Cortex of kidney (tissue), 1 donor: ENCODE measurements at places on chromosomes 3 and 15.

GRCh38 chr15:51731549-51732267 is 5.7 kb downstream of the LYSMD2 start:
- no peak for DNase-seq

GRCh38 chr3:128269796-128270195 is 116.5 kb downstream of the EEFSEC start:
- DNase-seq: no peak

DNA sequence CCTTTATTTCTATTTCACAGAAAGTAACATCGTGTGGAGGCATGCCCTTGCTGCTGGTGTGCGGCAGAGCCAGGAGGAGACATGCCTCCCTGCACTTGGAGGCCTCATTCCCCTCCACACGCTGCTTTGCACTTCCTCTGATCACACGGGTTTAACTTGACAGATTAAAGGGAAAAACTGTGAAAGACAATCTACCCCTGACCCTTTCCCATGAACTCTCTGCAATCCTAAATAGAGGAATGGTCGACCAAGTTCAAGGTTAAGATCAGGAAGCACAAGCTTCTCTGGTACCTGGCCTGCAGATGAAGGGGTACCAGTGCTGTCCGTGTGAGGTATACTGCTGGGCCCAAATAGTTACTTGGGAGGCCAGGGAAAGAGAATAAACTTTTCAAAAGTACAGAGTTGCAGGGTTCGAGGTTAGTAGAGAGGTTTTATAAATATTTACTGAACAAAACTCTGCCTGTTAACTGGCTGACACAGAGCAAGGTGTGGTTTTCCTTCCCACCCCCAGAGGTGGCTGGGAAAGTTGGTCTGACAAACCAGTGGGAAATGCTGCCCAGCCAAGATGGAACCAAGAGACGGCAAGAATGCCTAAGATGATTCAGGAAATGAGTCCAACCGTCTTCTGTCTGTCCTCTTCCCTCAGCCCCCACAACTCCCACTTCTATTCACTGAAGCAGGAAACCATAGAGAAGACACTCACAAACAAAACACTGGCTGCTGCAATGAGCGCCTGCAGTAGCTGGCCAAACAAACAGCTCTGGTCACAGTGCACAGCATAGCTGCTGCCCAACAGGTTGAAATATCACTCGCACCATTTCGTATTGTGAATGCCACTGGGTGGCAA is 79.6 kb downstream of the IGF2BP2 start:
- DNase-seq: no peak

GRCh38 chr15:96774216-96774615 is 443.7 kb downstream of the NR2F2 start:
- DNase-seq: no peak

GRCh38 chr3:39097716-39098472 is 9.5 kb downstream of the GORASP1 start:
- DNase-seq: no peak

GRCh38 chr15:85534031-85534430 is 153.6 kb downstream of the AKAP13 start:
- no peak for DNase-seq

- no peak for DNase-seq
Observed at GRCh38 chr15:64229129-64229724, 66.4 kb upstream of the PPIB start.

- DNase-seq: no peak
Observed at GRCh38 chr3:54065140-54065539, 57.2 kb upstream of the CACNA2D3 start.

GRCh38 chr15:67196672-67197363 is 57.6 kb downstream of the AAGAB start:
- DNase-seq: no peak

GRCh38 chr3:43076857-43077256 is 29.0 kb downstream of the POMGNT2 start:
- no peak for DNase-seq

- no peak for DNase-seq
Observed at GRCh38 chr15:79243723-79244122, 38.8 kb upstream of the ANKRD34C start.

DNA sequence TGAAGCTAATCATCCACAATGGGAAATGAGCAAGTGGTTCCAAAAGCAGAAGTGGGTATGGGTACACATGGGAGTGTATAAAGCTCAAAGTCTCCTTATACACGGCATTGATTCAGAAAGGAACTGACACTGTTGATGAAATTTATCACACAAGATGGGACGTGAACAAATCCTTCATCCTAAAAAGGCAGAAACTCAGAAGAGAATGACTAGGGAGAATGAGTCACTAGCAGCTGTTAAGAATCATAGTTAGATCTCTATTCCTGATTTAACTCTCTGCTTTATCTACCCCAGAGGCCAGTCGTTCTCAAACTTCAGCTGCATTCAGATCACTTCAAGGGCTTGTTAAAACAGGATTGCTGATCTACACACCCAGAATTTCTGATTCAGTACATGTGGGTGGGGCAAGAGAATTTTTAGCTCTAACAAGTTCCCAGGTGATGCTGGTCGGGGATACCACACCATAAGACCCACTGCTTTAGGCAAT is 97.7 kb upstream of the PHLDB2 start:
- no peak for DNase-seq

DNA sequence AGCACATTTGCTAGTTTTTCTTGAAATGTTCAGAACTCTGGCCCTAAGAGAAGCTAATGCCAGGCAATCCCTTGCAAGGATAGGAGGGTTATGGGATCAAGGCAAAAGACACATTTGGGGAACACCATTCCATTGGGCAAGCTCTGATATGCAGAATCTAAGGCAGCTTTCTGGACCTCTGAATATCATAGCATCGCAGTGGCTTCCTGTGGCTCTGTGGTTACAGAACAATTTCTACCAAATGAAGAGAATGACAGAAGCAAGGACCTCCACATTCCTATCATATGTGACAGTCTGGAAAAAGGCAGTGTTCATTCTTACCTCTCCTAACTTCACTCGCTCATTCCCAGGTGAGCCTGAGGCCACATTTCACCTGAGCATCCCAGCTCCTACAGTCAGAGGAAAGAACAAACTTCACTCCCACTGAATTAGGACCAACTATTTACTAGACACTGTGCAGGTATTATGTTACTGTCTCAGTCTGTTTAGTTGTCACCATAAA is 836.1 kb upstream of the CFAP20DC start:
- DNase-seq: no peak

DNA sequence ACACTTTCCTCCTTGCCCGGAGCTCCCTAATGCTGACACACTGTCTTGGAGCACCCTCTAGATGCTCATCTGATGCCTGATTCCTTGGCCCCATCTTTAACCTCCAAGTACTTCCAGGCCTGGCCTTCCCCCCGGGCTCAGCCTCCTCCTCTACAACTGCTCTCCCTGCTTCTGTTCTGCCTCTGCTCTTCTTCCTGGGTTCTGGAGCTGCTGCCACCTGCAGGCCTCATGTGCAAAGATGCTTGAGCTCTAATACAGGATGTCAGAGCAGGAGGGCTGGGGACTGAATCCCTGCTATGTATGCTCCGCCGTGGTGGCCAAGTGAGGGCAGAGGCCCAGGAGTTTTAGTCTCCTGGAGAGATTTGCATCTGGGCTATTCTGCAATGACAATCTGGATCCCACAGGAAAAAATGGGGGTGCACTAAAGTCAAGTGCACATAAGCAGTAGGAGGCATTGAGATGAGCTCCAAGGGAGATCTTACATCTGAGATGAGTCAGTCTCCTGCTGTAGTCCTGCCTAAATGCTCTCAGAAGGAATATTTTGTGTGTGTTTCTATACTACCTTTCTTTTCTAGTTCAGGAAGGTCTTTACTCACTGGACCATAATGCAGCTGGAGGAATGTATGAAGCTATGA is 296.3 kb downstream of the UACA start:
- no peak for DNase-seq

DNA sequence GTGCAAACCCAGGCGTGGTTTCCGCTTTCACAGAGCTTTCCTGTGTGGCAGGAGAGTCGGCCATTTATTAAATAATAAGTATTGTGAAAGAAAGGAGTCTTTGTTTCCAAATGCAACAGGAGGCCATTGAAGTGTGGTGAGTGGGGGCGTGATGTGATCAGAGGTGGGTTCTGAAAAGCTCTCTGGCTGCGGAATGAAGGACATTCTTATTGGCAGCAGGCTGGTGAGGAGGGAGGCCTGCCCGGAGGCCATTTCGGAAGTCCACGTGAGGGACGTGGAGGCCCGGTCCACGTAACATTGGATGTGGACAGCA is 11.1 kb downstream of the ARNT2 start:
- DNase-seq: no peak

DNA sequence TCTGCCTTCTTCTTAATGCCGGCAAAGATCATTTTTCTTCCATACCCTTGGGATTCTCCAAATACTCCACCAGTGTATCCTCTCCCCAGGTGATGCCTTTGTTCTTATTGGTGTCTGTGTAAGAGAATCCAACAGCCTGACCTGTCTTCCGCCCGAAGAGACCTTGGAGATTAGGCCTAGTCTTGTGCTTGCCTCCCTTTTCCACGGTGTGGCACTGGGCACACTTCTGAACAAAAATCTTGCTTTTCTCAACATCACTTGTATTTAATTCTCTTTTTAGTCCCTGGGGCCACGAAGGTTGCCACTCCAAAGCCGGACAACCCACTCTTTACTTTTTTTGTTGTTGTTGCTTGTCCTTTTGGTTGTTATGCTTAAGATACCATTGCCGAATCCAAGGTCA is 14.0 kb upstream of the EMC3 start:
- DNase-seq: no peak

DNA sequence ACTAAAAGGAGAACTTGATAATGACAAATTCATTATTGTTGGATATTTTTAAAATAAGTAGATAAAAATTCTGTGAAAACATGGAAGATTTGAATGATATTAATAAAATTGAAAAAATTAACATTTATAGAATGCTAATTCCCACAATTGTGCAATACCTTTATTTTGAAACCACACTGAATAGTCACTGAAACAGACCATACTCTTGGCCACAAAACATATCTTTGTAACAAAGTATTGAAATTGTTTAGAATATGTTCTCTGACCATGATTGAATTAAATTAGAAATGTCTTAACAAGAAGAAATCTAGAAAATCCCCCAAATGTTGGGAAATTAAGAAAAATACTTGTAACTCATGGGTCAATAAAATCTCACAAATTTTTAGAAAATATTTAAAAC is 49.2 kb downstream of the ARHGAP11B start:
- DNase-seq: no peak

DNA sequence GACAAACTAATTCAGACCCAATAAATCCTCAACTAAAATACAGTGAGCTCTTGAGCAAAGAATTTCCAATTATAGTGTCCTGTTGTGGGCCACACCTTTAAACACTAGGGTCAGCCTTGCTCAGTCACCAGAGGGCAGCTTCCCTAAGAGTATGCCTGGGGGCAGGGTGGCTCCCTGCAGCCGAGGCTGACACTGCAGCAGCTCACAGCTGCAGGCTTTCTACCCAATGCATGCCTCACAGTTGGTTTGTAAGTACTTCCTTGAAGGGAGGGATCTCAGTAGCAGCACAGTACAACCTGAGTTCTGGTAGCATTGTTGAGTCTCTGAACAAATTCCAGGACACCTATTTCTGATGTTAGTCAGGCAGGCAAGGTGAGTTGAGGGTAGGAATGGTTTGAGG is 335.6 kb downstream of the TUSC7 start:
- DNase-seq: no peak

GRCh38 chr3:147651107-147651778 is 242.1 kb downstream of the ZIC1 start:
- no peak for DNase-seq

DNA sequence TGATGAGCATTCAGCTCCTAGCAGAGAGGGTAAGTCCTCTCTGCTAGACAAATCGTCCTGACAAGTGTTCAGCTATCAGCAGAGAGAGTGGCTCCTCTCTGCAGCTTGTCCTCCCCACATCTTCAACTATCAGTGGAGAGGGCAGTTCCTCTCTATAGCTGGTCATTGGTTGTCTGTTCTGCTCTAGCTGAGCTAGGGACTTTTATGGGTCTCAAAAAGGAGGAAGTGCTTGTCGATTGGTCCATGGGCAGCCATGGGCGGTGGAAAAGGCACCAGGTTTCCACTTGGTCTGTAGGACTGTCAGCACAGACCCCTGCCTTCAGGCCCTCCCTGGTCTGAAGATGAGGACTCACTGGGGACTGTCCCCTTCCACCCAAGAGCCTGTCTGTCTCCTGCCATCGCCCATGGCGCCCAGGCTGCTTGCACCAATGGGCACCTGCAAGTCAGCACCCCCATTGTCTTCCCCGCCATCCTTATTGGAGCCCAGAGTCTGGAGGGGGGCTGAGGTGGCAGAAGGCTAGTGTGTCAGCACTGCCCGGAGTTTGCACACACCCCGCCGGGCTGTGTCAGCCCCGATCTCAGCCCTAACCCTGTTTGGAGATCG is 264.7 kb downstream of the ZBBX start:
- DNase-seq: no peak

DNA sequence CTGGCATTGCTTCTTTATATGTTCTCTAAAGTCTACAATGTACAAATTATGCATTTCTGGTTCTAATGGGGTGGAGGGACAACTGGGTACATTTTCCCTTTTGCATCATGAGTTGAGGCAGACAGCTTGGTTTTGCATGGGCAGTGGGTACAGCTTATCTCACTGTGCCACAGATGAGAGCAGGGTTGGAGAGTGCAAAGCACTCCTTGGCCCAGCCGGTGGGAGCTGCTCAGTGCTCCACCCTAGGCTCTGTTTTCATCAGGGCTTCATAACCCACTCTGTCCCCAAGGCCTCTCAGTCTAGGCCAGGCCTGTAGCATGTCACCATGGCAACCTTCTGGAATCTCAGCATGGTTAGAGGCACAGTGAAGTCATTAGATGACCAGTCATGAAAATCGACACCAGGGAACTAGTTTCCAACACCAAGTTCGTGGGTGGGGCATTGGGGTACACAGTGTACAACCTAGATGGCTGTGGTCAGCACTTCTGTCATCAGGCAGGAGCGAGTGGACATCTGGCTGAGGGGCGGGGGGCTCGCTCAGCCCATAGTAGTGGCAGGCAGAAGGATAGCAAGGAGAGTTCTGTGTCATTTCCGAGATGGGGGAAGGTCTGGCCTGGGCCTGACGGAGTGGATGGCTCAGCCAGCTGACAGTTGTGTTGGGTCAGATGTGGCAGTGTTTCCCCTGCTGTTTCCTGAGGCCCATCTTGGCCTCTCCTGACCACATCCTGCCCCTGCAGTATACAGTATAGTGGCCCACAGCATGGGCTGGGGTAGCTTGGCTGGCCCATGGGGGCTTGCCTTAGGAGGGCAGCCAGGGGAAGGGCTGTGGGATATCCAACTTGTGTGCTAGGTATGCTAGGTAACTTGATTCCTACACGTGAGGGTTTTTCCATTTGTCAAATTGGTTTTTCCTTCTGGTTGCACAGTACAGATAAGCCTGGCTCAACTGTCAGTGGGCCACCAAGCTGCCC is 75.7 kb upstream of the PRR23C start:
- DNase-seq: no peak
